Naive thymus-derived CD4-positive, alpha-beta T cell (primary cell): ENCODE measurements at places on chromosomes 5 and 9. TPM values are rescaled to one million over a fixed set of nuclear protein-coding genes. Genes with fewer than 3 reads are reported as not detected.

Gene CCDC187
- not detected for total RNA-seq

Gene PPP1R26
- total RNA-seq = 5.6 TPM

Gene WHRN
- 24.0 TPM for total RNA-seq

Gene FAM221B
- total RNA-seq = 0.32 TPM

Gene WNT8A
- total RNA-seq = not detected

Gene PCDHA3
- total RNA-seq = not detected in 2 replicates

Gene SPATA31E1
- total RNA-seq = not detected

DNA sequence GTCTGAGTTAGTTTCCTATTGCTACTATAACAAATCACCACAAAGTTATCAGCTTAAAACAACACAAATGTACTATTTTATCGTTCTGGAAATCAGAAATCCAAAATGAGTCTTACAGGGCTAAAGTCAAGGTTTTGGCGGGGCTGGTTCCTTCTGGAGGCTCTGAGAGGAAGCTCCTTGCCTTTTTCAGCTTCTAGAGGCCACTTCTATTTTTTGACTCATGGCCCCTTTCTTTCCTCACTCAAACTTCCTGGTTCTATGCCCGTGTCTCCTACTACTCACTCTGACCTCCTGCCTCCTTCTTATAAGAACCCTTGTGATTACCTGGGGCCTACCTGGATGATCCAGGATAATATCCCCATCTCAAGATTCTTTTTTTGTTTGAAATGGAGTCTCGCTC is 48.2 kb downstream of the GABBR2 start:
- DNase-seq = no peak

GRCh38 chr5:142327111-142327842 is 2.5 kb upstream of the SPRY4 start:
- no peak for DNase-seq

- DNase-seq = no peak
Observed at GRCh38 chr5:70440-70839, 21.5 kb upstream of the PLEKHG4B start.

GRCh38 chr9:109627042-109627441 is 128.9 kb upstream of the PTPN3 start:
- DNase-seq = no peak

DNA sequence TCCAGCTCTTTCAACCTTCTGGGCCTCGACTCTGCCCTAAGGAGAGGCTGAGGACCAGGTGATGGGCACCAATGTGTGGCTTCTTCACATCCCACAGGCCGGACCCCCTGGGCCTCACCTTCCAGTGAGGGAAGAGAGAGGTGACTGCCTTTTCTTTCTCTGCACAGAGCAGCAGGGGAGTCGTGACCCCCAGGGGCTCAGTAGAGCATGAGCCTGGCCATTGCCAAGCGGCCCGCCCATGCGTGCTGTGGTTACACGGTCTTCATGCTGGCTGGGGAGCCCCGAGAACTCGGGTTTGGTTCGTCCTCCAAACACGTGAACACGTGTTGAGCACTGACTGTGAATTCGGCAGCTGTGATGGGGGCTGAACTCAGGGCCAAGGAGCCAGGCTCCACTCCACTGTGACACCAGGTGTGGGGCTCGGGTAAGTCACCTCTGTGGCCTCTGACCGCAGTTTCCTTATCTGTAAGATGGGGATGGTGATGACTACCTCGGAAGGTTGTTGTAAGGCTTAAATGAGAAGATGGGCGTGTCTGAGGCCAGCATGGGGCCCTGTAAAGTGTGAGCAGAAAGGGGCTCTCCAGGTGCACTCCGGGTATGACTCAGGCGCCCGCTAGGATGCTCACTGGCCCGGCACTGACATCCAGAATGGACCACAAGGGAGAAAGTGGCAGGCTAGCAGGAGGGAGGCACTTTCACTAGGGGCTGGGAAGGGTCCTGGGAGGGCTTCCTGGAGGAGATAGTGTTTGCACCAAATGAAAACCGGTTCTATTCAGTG is 13.4 kb upstream of the GRHPR start:
- DNase-seq = no peak

GRCh38 chr5:149298842-149299404 is 27.3 kb downstream of the AFAP1L1 start:
- no peak for DNase-seq

DNA sequence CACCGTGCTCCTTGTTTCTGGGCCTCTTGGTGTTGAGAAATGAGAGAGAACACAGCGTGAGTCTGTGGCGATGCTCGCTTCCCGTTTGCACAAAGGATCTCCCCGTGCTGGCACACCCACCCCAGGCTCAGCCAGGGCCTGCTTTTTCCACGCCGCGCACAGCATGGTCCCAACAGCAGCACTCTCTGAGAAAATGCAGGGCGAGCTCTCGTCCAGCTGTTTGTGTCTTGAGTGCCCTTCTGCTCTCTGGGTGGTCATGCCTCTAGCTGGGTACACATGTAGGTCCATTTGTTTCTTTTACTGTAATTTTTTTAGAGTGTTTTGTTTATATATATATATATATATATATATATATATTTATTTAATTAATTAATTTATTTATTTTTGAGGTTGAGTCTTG is 26.6 kb downstream of the FBXW5 start:
- no peak for DNase-seq

- no peak for DNase-seq
Observed at GRCh38 chr9:71223953-71224538, 102.6 kb upstream of the TRPM3 start.

- no peak for DNase-seq
Observed at GRCh38 chr5:148846930-148847329, 20.5 kb downstream of the ADRB2 start.

- DNase-seq = no peak
Observed at GRCh38 chr9:37029776-37030610, 4.1 kb downstream of the PAX5 start.

DNA sequence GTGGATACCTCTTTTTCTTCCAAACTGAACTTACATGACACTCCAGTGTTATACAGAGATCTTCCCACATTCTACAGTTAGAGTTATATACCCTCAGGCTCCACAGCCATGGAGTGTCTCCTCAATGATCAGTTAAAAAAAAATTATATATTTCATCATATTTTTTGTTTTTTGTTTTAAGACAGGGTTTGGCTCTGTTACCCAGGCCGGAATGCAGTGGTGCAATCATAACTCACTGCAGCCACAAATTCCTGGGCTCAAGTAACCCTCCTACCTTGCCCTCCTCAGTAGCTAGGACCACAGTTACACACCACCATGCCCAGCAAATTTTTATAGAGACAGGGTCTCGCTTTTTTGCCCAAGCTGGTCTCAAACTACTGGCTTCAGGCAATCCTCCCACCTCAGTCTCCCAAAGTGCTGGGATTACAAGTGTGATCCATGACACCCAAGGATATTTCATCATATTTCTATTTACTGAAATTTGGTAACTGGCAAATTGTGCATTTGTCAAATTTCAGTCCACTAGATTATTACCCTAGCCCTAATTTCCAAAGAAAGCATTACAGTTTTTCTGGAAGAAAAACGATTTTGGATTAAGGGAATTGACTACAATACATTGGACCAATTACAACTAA is 18.1 kb upstream of the SCAI start:
- no peak for DNase-seq

GRCh38 chr5:671459-672328 is 21.5 kb downstream of the TPPP start:
- DNase-seq = peak; percentile 48

- DNase-seq = no peak
Observed at GRCh38 chr5:14231156-14231555, 88.0 kb downstream of the TRIO start.

DNA sequence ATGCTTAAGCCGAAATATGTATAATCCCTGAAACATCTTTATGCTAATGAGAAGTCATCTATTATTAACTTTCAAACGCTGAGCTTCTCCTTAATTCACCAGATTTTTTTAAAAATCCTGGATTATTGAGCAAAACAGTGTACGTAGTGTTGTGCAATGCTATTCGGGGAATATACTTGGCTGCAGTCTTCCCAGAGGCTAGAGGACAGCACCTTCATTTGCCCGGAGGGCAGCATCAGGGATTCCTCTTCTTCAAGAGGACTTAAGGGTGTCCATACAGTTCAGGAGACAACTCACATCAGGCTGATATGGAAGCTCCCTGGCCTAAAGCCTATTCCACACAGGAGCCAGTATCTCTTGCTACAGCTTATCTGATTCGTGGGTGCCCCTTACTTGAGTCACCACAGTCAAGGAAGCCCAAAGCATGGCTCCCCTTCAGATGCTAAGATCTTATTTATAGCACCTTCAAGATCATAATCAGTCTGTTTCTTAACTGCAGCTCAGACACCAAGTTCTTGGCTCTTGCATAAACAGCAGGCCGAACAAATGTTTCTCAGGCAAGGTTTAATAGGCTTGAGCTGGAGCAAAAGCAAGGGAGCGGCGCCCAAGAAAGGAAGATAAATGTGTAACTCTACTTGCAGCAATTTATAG is 29.4 kb downstream of the NUTM2F start:
- DNase-seq = no peak

DNA sequence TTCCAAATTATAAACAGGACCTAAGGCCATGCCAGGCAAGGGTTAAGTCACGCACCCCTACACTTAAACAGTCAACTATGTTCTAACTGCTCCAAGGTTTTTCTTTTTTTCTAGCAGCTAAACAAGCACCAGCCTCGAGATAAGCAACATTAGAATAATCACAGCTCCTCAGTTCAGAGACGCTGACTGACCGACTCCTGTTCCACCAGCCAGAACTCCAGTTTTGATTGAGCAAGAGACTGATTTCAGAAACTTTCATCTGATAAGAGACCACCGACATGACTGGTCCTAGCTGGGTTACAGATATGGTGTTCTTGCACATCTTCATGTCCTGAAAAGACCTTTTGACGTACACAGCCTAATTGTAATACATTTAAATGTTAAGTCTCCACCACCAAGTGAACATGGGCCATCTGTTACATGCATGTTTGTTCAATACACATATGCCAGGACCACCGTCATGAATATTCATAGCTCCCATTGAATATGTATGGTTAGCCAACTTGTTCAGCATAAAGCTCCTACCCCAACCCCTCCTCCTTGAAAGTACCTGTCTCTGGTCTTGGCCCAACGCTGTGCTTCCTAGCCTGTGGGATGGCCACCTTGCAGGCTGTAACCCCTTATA is 23.7 kb upstream of the OTULINL start:
- DNase-seq = no peak

- DNase-seq = no peak
Observed at GRCh38 chr5:159763562-159763961, 152.7 kb upstream of the ADRA1B start.

DNA sequence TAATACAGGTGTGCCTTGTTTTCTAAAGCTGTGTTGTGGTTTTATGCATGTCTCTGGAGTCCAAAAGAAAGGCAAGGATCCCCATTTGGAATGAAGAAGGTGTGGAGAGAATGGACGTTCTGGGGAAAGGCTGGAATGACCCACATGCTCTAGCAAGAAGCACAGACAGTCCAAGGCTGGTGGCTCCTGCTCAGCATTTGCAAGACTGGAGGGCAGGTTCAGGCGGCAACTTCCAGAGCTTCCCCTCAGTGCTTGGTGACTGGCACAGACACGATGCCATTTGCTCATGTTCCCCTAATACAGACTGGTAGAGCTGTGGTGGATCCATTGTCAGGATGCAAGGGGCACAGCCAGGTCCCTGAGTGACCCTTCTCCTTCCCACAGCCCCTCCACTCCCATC is 8.2 kb downstream of the SLC22A4 start:
- DNase-seq = no peak

- no peak for DNase-seq
Observed at GRCh38 chr9:92770360-92770995, 5.8 kb upstream of the BICD2 start.

DNA sequence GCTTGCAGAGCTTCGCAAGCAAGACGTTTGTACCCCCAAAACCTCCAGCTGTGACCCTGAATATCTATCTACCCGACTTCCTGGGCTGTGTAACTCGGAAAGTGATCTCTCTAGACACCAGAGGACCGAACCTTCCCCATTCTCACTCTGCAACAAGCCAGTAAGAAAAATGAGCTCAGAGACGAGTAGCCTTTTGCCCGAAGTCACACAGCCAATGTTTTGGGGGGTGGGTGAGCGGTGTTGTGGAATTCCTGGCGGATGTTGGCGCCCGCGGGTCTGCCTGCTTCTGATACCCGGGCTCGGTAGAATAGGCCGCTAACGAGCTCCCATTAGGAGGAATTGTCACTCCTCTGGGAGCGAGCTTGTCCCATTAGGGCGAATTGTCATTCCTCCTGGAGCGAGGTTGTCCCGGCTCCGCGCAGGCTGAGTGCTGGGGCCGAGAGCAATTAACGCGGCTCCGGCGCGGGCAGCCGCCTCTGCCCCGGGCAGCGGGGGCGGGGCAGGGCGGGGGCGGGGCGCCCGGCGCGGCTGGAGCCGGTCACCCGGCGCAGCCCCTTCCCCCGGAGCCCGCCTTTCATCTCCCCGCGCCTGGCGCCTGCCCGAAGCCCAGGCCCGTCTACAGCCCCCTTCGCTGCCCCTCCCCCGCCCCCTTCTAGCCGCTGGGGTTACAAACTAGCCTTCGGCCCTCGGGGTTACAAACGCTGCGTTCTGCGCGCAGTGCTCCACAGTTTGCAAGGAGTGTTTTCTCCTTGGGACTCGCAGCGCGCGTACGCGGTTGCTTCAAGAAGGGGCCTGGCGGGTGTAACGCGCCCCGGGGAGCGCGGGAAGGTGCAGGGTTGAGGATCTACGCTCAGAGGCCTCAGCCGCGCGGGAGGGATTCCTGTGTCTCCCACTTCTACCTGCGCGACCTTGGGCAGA is 3.5 kb upstream of the MSX2 start:
- DNase-seq = no peak

- DNase-seq = no peak
Observed at GRCh38 chr9:84103651-84104377, 123.2 kb downstream of the RMI1 start.
